ENCODE measurements at places on chromosomes 5 and 9. TPM values are rescaled to one million over a fixed set of nuclear protein-coding genes. Genes with fewer than 3 reads are reported as not detected.

GRCh38 chr5:43320846-43321245 is 7.6 kb upstream of the HMGCS1 start:
- no peak overlapping the region for H3K27ac ChIP-seq
- H3K27me3 ChIP-seq, result no peaks in the 10 kb centered on the region
- DNase-seq, result no peak
- no peak overlapping the region for H3K4me3 ChIP-seq

DNA sequence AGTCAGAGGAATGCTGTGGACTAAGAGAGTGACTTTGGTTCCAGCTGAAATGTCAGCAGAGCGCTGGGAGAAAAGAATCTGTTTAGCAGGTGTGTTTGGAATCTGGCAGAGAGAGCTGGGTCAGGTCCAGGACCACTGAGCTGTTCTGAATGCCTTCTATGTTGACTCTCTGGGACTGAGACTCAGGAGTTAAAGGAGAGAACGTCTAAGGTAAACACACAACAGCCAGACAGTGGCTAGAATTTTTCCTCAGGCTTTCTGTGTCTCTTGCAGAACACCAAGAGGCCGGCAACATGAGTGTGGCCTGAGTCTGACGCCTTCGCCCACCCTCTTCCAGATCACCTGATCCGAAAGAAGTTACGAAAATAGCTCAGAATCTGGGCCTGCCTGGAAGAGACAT is 107.2 kb upstream of the ZNF462 start:
- no peaks in the 10 kb centered on the region for H3K4me1 ChIP-seq
- H3K27me3 ChIP-seq, result no peaks in the 10 kb centered on the region
- H3K4me3 ChIP-seq, result no peak overlapping the region
- H3K36me3 ChIP-seq, result no peaks in the 10 kb centered on the region

DNA sequence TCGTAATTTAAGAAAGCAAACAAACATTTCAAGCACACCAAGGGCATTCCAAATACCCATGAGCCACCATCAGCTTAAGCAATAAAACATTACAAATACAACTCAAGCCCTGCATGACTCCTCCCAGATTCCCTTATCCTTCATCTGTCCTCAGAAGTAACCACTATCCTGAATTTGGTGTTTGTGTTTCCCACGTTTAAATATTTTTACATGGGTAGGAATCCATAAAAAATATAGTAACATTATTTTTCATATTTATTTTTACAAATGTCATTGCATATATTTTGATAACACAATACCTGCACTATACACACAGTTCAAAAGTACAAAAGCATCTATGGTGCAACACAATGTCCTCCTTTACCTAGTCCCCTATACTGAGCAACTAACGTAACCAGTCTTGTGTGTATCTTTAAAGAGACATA is 6.4 kb downstream of the PRKAA1 start:
- no peaks in the 10 kb centered on the region for H3K27me3 ChIP-seq
- no peak overlapping the region for H3K4me3 ChIP-seq
- H3K4me1 ChIP-seq, result peaks cover 51% of the 10 kb centered on the region
- DNase-seq, result no peak
- peaks cover 44% of the 10 kb centered on the region for H3K36me3 ChIP-seq

DNA sequence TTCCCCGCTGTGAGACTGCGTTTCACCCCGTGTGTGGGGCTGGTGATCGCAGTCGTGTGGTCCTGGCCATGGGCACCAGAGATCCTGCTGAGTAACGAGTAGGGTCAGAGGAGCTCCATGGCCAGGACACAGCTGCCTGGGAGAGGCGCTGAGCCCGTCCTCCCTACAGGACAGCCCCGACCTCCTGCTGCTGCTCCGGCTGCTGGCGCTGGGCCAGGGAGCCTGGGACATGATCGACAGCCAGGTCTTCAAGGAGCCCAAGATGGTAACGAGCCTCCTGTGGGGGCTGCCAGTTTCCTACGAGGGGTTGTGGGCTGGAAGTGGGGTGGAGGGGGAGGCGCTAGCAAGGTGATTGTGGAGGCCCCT is 11.0 kb downstream of the NELFB start:
- H3K27ac ChIP-seq, result no peak overlapping the region
- H3K27me3 ChIP-seq, result no peaks in the 10 kb centered on the region
- H3K36me3 ChIP-seq, result peaks cover 32% of the 10 kb centered on the region
- DNase-seq, result no peak
- no peak overlapping the region for H3K4me3 ChIP-seq
- H3K4me1 ChIP-seq, result peaks cover under 1% of the 10 kb centered on the region

GRCh38 chr9:128429513-128430086 is 8.9 kb downstream of the CERCAM start:
- no peaks in the 10 kb centered on the region for H3K4me1 ChIP-seq
- no peak overlapping the region for H3K4me3 ChIP-seq
- no peaks in the 10 kb centered on the region for H3K36me3 ChIP-seq
- H3K27ac ChIP-seq, result no peak overlapping the region
- no peaks in the 10 kb centered on the region for H3K27me3 ChIP-seq

GCNT1 gene
- 4.3 TPM for total RNA-seq

DNA sequence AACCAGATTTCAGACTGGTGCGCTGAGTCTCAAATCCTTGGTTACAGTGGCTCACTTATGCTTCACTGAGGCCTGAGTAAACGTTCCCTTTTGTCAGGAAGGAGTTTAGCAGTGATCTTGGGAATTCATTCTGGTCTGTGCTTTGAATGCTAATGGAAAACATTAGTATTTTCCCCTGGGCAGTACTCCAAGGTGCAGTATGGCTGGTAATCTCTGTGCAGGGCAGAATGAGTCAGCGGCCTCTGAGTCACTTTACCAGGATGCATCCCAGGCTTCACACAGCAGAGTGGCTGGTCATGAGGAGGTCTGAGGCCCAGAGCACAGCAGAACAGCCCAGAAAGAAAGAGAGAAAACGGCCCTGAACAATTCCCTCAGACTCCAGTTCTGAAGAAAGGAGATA is 54.0 kb downstream of the PCA3 start:
- no peak overlapping the region for H3K27ac ChIP-seq
- H3K36me3 ChIP-seq, result no peaks in the 10 kb centered on the region
- no peak overlapping the region for H3K4me3 ChIP-seq
- DNase-seq, result no peak
- peaks cover 10% of the 10 kb centered on the region for H3K27me3 ChIP-seq
- H3K4me1 ChIP-seq, result no peaks in the 10 kb centered on the region

DNA sequence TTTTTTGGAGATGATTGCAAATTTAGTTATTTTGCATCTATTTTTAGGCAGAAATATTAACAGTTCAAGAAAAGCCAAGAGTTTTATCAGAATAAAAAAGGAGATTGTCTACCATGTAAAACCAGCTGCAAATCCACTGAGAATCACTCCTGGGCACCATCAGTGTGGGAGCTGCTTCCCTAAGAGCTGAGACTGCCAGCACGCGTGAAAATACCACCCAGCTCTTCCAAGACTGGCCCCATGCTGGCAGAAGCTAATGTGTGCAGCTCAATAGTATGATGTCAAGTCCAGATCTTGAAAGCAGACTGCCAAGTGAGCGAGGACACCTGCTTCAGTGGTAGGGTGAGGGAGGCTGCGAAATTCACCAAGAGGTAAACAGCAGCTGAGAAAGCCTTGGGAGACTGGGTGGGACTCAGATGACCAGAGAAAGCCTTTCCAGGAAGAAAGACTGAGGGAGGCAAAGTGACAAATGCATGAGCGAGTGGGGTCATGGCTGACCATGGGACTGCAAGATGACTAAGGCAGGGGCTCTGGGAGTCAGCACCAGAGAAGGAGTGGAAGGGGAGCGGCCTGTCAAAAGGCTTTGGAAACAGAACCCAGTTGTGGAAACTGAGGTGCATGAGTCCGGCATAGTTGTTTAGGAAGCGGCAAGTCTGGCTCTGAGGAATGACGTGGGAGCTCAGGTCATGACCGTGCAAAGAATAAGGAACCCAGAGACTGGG is 200.9 kb downstream of the GADD45G start:
- peaks cover 8% of the 10 kb centered on the region for H3K4me1 ChIP-seq
- peaks cover 12% of the 10 kb centered on the region for H3K27me3 ChIP-seq
- no peak for DNase-seq
- H3K4me3 ChIP-seq, result no peak overlapping the region
- no peak overlapping the region for H3K27ac ChIP-seq

GRCh38 chr9:137429974-137430722 is 7.0 kb downstream of the NOXA1 start:
- no peak overlapping the region for H3K4me3 ChIP-seq
- no peak for DNase-seq
- H3K27ac ChIP-seq, result no peak overlapping the region
- H3K4me1 ChIP-seq, result no peaks in the 10 kb centered on the region
- no peaks in the 10 kb centered on the region for H3K36me3 ChIP-seq

GRCh38 chr5:26669523-26669922 is 368.9 kb downstream of the CDH9 start:
- H3K4me1 ChIP-seq, result no peaks in the 10 kb centered on the region
- H3K4me3 ChIP-seq, result no peak overlapping the region
- no peaks in the 10 kb centered on the region for H3K27me3 ChIP-seq
- no peak for DNase-seq
- H3K27ac ChIP-seq, result no peak overlapping the region

PRKAA1 gene
- 55.6 TPM for total RNA-seq

DNA sequence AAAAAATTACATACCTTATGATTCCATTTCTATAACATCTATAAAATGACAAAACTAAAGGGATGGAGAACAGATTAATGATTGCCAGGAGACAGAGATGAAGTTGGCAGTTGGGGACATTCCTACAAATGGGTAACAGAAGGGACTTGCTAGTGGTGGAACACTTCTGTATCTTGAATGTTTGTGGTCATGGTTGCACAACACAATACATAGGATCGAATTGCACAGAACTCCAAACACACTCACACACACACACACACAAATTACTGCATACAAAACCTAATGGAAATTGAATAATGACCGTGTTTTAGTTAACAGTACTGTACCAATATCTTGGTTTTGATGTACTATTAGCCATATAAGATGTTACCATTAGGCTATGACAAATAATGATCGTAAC is 330.7 kb upstream of the POU5F2 start:
- H3K36me3 ChIP-seq, result peaks cover 46% of the 10 kb centered on the region
- H3K4me1 ChIP-seq, result peaks cover 14% of the 10 kb centered on the region
- H3K4me3 ChIP-seq, result no peak overlapping the region

ALDOB gene
- total RNA-seq, result not detected

ANKRD55 gene
- 0.50 TPM for total RNA-seq

DNA sequence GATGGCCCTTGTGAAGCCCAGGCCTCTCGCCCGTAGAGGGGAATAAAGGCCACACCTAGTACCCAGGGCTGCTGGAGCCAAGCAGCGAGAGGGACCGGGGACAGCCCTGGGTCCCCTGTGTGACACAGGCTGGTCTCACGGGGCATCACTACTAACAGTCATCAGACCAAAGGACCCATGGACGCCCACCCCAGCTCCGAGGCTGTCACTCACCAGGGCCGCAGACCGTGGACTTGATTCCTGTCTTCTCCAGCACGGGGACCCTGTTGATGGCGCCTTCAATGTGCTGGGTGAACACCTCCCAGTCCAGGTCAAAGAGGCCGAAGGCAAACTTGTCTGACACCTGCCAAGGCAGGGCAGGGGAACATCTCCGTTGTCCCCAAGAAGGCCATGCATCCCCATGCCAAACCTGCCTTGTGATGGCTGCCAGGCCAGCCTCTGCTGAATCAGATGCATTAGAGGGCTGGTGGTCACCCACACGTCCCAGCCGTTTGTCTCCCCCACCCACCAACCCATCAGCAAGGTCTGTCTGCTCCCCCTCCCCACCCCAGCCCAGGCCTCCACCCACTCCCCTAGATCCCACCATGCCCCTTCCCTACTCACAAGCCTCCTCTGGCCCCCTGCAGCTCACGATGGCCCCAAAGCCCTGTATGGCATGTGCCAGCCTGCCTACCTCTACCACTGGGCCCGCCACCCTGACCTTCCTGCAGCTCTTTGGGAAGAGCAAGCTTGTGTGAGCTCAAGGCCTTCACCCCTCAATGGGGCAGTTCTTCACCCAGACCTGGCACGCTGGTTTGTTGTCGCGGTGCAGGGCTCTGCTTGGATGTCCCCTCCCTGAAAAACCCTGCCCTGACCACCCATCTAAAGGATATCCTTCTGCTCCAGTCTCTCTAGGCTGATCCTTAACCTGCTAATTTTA is 20.8 kb downstream of the SARDH start:
- peaks cover 3% of the 10 kb centered on the region for H3K27me3 ChIP-seq
- peaks cover 6% of the 10 kb centered on the region for H3K4me1 ChIP-seq
- H3K36me3 ChIP-seq, result no peaks in the 10 kb centered on the region
- H3K4me3 ChIP-seq, result no peak overlapping the region
- no peak overlapping the region for H3K27ac ChIP-seq

- H3K4me1 ChIP-seq, result no peaks in the 10 kb centered on the region
- H3K4me3 ChIP-seq, result no peak overlapping the region
- H3K27me3 ChIP-seq, result no peaks in the 10 kb centered on the region
Measured at GRCh38 chr9:16358751-16359150, 511.7 kb downstream of the BNC2 start.

SLC6A19 gene
- total RNA-seq, result not detected

GRCh38 chr9:133148199-133149129 is 15.2 kb downstream of the GBGT1 start:
- no peaks in the 10 kb centered on the region for H3K36me3 ChIP-seq
- H3K27ac ChIP-seq, result peak overlapping the region; percentile 81
- H3K4me3 ChIP-seq, result peak overlapping the region; percentile 88
- H3K4me1 ChIP-seq, result peaks cover 39% of the 10 kb centered on the region
- H3K27me3 ChIP-seq, result no peaks in the 10 kb centered on the region

- no peak overlapping the region for H3K4me3 ChIP-seq
- DNase-seq, result no peak
- peaks cover 47% of the 10 kb centered on the region for H3K27me3 ChIP-seq
- no peak overlapping the region for H3K27ac ChIP-seq
- no peaks in the 10 kb centered on the region for H3K36me3 ChIP-seq
Measured at GRCh38 chr9:97504381-97505216, 3.1 kb downstream of the TMOD1 start.

GRCh38 chr5:116410336-116410890 is 164.2 kb downstream of the SEMA6A start:
- no peaks in the 10 kb centered on the region for H3K27me3 ChIP-seq
- no peak overlapping the region for H3K4me3 ChIP-seq
- peaks cover 17% of the 10 kb centered on the region for H3K36me3 ChIP-seq
- H3K4me1 ChIP-seq, result no peaks in the 10 kb centered on the region
- DNase-seq, result no peak

DNA sequence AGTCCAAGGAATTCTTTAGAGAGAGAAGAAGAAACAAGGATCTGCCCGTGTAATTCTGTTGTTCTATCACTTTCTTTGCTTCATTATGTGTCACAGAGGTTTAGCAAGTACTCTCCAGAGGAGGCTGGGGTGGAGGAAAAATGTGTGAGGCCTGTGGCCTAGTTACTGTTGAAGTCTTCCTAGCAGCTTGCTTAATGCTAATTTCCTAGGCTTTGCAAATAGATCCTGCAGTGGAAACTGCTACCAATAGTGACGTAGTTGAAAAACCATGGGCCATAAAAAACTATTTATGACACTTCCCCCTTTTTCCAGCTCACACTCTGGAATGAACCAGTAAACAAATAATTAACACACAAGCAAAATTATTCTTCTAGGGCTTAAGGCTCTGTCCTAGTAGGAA is 27.0 kb upstream of the C9orf72 start:
- H3K27me3 ChIP-seq, result no peaks in the 10 kb centered on the region
- H3K36me3 ChIP-seq, result no peaks in the 10 kb centered on the region
- no peak overlapping the region for H3K27ac ChIP-seq
- DNase-seq, result no peak
- no peaks in the 10 kb centered on the region for H3K4me1 ChIP-seq

GRCh38 chr5:164498438-164498837 is 993.0 kb downstream of the MAT2B start:
- DNase-seq, result no peak
- H3K4me1 ChIP-seq, result no peaks in the 10 kb centered on the region
- no peak overlapping the region for H3K27ac ChIP-seq
- H3K4me3 ChIP-seq, result no peak overlapping the region
- H3K36me3 ChIP-seq, result no peaks in the 10 kb centered on the region

OTULINL gene
- total RNA-seq, result 20.8 TPM

PPIC gene
- not detected for total RNA-seq

GRCh38 chr9:118595719-118596305 is 773.4 kb downstream of the BRINP1 start:
- H3K36me3 ChIP-seq, result no peaks in the 10 kb centered on the region
- no peak overlapping the region for H3K4me3 ChIP-seq

Measured in activated naive CD8-positive, alpha-beta T cell treated with anti-CD3 and anti-CD28 coated beads for 36 hours (primary cell).